ENCODE measurements at places on chromosomes 2 and 18. TPM values are rescaled to one million over a fixed set of nuclear protein-coding genes. Genes with fewer than 3 reads are reported as not detected.

DNA sequence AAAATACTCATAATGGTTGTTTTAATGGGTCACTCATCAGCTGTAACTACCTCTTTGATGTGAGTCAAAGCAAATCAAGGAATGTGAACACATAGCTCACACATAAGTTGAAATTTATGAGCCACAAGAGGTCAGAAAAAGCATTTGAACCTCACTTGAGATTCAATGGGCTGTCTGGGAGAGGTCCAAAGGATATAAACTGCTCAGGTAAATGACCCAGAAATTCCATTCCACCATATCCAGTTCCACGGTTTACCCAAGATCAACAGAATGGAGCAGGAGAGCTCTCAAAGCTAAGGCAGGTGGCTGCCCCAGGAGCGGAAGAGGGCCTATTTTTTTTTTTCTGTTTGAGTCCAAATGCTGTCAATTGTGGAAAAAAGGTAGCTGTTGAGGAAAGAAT, 464.1 kb downstream of the TNS1 start:
- no peak overlapping the region for H3K27ac ChIP-seq
- no peaks in the 10 kb centered on the region for H3K4me1 ChIP-seq
- H3K4me3 ChIP-seq: no peak overlapping the region
- DNase-seq: no peak
- H3K27me3 ChIP-seq: no peaks in the 10 kb centered on the region

- DNase-seq: no peak
- H3K4me3 ChIP-seq: no peak overlapping the region
- no peaks in the 10 kb centered on the region for H3K27me3 ChIP-seq
- no peak overlapping the region for H3K27ac ChIP-seq
- no peaks in the 10 kb centered on the region for H3K4me1 ChIP-seq
- H3K36me3 ChIP-seq: no peaks in the 10 kb centered on the region
These were observed 7.7 kb downstream of the IER3IP1 start for GRCh38 chr18:47168509-47168908.

DNA sequence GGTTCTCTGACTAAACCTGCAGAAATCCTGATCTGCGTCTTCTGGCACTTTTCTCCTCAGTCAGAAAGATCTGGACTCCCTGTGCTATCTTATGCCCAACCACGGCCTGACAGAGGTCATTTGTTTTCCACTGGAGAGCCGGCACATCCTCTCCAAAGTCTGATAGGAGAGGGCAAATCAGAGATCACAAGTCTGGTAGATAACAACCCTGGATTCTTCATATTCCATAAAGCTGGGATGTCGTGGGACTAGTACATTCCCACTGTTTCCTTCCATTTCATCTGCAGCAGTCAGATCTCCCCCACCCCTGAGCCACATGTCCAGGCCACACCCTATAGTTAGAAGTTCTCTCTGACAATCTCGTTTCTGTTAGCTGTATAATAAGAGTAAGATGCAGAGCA, 157.0 kb downstream of the MGAT5 start:
- no peak overlapping the region for H3K27ac ChIP-seq
- H3K27me3 ChIP-seq: no peaks in the 10 kb centered on the region
- DNase-seq: no peak
- H3K4me3 ChIP-seq: no peak overlapping the region
- H3K36me3 ChIP-seq: no peaks in the 10 kb centered on the region
- peaks cover 8% of the 10 kb centered on the region for H3K4me1 ChIP-seq

- H3K27ac ChIP-seq: peak overlapping the region; percentile 13
- H3K36me3 ChIP-seq: no peaks in the 10 kb centered on the region
- no peak for DNase-seq
- H3K4me3 ChIP-seq: no peak overlapping the region
- peaks cover 35% of the 10 kb centered on the region for H3K4me1 ChIP-seq
- no peaks in the 10 kb centered on the region for H3K27me3 ChIP-seq
These were observed 114.2 kb downstream of the RBMS1 start for GRCh38 chr2:160379399-160379798.

DNA sequence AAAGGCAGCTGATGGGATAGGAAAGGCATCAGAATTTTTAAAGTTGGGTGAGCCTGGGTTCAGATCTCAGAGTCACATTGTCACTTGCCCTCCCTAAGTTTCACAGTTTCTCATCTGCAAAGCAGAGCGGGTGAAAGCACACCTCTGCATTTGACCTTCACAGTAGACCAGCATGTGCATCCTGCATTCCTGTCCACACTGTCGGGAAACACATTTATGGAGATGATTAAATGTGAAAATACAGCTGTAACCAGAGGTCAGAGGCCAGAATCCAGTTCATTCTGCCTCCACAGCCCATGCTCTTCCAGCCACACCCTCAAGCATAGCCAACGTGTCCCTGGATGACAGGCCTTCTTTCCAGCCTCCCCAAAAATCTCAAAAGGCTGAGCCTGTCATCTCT, 392.0 kb upstream of the MYT1L start:
- no peaks in the 10 kb centered on the region for H3K27me3 ChIP-seq
- H3K36me3 ChIP-seq: no peaks in the 10 kb centered on the region

- no peak overlapping the region for H3K27ac ChIP-seq
- DNase-seq: peak; percentile 32
- H3K4me3 ChIP-seq: no peak overlapping the region
- H3K27me3 ChIP-seq: no peaks in the 10 kb centered on the region
- no peaks in the 10 kb centered on the region for H3K36me3 ChIP-seq
- no peaks in the 10 kb centered on the region for H3K4me1 ChIP-seq
These were observed 13.2 kb upstream of the ATP6V1B1 start for GRCh38 chr2:70922235-70923234.

DNA sequence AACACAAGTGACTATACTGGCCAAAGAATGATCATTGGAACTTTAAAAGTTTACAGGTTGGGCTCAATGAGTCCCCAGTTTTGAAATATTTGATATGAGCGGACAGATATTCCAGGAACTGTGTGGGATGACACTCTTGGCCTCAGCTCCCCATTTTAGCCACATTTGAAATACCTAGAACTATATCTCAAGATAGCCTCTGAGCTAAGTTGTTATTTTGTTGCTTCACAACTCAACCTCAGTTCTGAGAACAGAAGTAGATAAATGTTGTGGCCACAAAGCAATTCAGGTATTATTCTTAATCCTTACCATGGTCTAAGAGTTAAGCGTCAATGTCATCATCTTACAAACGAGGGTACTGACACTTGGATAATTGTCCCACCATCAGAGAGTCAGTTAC, 172.2 kb upstream of the SETBP1 start:
- no peak overlapping the region for H3K4me3 ChIP-seq
- H3K27me3 ChIP-seq: no peaks in the 10 kb centered on the region
- no peaks in the 10 kb centered on the region for H3K36me3 ChIP-seq
- H3K4me1 ChIP-seq: no peaks in the 10 kb centered on the region

GRCh38 chr18:13726972-13727331, 479 bp downstream of the RNMT start:
- peak; percentile 70 for DNase-seq
- H3K4me1 ChIP-seq: peaks cover 19% of the 10 kb centered on the region
- H3K36me3 ChIP-seq: no peaks in the 10 kb centered on the region
- H3K4me3 ChIP-seq: peak overlapping the region; percentile 91

DNA sequence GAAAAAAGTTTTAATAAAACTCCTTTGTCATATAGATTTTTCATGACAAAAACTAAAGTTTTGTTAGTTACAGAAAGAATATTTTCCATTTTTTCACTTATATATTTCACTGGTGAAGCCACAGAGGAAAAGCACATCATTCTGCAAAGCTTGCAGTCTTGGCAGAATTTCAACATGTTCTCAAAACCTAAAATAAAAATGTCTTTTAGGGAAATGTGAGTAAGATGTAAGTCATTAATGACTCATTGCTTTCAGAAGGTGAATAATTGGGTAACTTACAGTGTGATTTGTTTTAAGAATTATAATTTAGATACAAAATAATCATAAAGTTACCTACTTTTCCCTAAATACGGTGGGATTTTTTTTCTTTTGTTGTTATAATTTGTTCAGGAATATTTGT, 43.4 kb upstream of the TNFRSF11A start:
- no peaks in the 10 kb centered on the region for H3K4me1 ChIP-seq
- H3K4me3 ChIP-seq: no peak overlapping the region
- H3K27me3 ChIP-seq: no peaks in the 10 kb centered on the region
- no peak overlapping the region for H3K27ac ChIP-seq
- no peak for DNase-seq
- H3K36me3 ChIP-seq: no peaks in the 10 kb centered on the region

DNA sequence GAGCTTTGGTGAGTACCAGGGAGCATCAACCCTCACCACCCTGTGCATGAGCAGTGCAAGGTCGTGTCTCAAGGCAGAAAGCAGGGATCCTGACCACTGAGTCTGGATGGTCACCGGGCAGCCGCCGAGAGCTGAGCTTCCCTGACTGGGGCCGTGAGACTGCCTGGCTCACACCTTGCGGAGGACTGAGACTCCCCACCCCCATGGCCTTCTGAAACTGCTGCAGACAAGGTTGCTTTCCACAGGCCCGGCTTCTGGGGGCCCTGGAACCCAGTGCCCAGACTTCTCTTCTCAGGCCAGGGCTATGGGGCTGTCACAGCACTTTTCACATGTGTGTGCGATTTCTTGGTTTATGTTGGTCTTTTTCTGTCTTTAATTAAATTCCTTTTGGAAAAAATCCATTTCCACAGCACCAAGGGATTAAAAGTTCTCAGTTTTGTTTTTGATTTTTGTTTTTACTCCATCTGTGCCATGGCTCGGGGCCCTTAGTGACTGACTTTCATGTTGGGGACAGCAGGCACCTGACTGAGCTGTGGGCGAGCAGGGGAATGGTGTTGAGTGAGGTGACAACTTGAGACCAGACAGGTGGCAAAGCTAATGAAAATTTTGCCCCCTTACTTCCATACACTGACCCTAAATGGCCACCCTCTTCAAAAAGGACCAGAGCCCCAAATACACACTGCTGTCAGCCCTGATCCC, 297.9 kb downstream of the CYP26B1 start:
- no peaks in the 10 kb centered on the region for H3K4me1 ChIP-seq
- no peak overlapping the region for H3K27ac ChIP-seq
- no peaks in the 10 kb centered on the region for H3K36me3 ChIP-seq
- no peak for DNase-seq
- H3K27me3 ChIP-seq: no peaks in the 10 kb centered on the region

GRCh38 chr2:138207074-138207930, 243.0 kb downstream of the HNMT start:
- H3K4me1 ChIP-seq: no peaks in the 10 kb centered on the region
- DNase-seq: no peak
- no peaks in the 10 kb centered on the region for H3K27me3 ChIP-seq
- H3K27ac ChIP-seq: no peak overlapping the region
- H3K4me3 ChIP-seq: no peak overlapping the region
- H3K36me3 ChIP-seq: no peaks in the 10 kb centered on the region

DNA sequence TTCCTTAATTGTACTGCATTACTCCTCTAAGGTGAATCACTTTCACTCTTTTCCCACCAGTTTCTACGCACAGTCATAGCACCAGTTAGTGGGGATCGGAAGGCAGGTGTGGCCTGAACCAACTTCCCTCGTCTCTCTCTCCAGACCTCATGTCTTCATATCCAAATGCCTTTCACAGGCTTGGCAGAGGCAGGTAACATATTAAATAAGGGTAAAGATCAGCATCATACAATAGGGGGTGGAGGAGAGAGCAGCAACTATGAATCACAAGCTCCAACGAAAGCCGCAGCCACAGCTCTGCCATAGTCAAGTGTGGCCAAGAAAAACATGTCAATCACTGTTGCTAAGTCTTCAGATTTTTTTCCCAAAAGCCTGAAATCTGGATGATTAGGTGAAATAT, 40.3 kb downstream of the AP1S3 start:
- H3K4me3 ChIP-seq: no peak overlapping the region
- H3K4me1 ChIP-seq: no peaks in the 10 kb centered on the region
- no peak overlapping the region for H3K27ac ChIP-seq
- H3K36me3 ChIP-seq: no peaks in the 10 kb centered on the region

GRCh38 chr2:134819334-134819733, 19.1 kb upstream of the ACMSD start:
- no peak overlapping the region for H3K27ac ChIP-seq
- no peaks in the 10 kb centered on the region for H3K27me3 ChIP-seq
- H3K4me1 ChIP-seq: no peaks in the 10 kb centered on the region
- H3K36me3 ChIP-seq: no peaks in the 10 kb centered on the region
- H3K4me3 ChIP-seq: no peak overlapping the region
- no peak for DNase-seq

- peaks cover 21% of the 10 kb centered on the region for H3K4me1 ChIP-seq
- H3K36me3 ChIP-seq: no peaks in the 10 kb centered on the region
- no peak for DNase-seq
- H3K4me3 ChIP-seq: peak overlapping the region; percentile 87
- peaks cover 15% of the 10 kb centered on the region for H3K27me3 ChIP-seq
These were observed 1.7 kb downstream of the FZD7 start for GRCh38 chr2:202035089-202035940.

GRCh38 chr2:148819019-148819585, 55.9 kb upstream of the KIF5C start:
- no peaks in the 10 kb centered on the region for H3K36me3 ChIP-seq
- H3K27me3 ChIP-seq: no peaks in the 10 kb centered on the region
- no peak overlapping the region for H3K4me3 ChIP-seq
- peaks cover 4% of the 10 kb centered on the region for H3K4me1 ChIP-seq
- no peak overlapping the region for H3K27ac ChIP-seq
- no peak for DNase-seq

- H3K27me3 ChIP-seq: no peaks in the 10 kb centered on the region
- H3K36me3 ChIP-seq: no peaks in the 10 kb centered on the region
- DNase-seq: no peak
- H3K4me1 ChIP-seq: no peaks in the 10 kb centered on the region
These were observed 137.8 kb upstream of the RND3 start for GRCh38 chr2:150625303-150625702.

GRCh38 chr2:48316753-48317750, 212.9 kb upstream of the STON1 start:
- no peak overlapping the region for H3K27ac ChIP-seq
- no peaks in the 10 kb centered on the region for H3K36me3 ChIP-seq
- H3K27me3 ChIP-seq: no peaks in the 10 kb centered on the region
- DNase-seq: no peak

DNA sequence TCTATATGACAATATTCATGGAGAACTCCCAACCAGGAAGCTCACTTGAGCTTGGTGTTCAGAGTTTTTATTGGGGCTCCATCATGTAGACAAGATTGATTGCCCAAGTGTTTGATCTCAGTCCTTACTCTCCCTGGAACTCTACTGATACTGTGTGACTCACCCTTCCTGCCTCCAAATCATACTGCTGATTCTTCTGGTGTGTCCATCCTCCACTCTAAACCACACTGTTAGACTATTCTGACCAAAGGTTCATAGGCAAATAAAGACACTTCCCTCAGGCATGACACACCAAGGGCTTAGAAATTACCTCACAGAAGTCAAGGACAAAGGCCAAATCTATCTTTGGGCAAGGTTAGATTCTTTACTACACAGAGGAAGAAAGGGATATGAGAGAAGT, 107.9 kb upstream of the CDH20 start:
- H3K4me1 ChIP-seq: no peaks in the 10 kb centered on the region
- H3K27me3 ChIP-seq: no peaks in the 10 kb centered on the region
- no peak overlapping the region for H3K27ac ChIP-seq
- no peak for DNase-seq
- no peak overlapping the region for H3K4me3 ChIP-seq

Gene SULT1C2
- not detected for total RNA-seq

Gene CD207
- not detected for total RNA-seq

Gene SPDYA
- total RNA-seq: 0.51 TPM

Gene COPS7B
- 21.4 TPM for total RNA-seq

Gene SPRED2
- total RNA-seq: 17.4 TPM
